ENCODE measurements at places on chromosomes 13 and 19. TPM values are rescaled to one million over a fixed set of nuclear protein-coding genes. Genes with fewer than 3 reads are reported as not detected.

ZNF285 gene
- 17.8 TPM for total RNA-seq

SULT2A1 gene
- total RNA-seq = not detected

IGFL2 gene
- total RNA-seq = not detected

PLPP2 gene
- total RNA-seq = 12.6 TPM

ZNF577 gene
- 45.6 TPM for total RNA-seq

SPC24 gene
- total RNA-seq = 11.4 TPM

ARHGAP33 gene
- 89.9 TPM for total RNA-seq

NCR1 gene
- total RNA-seq = not detected

FBXO27 gene
- total RNA-seq = 9.3 TPM

SERP2 gene
- total RNA-seq = 12.5 TPM

YIF1B gene
- 24.0 TPM for total RNA-seq

RABAC1 gene
- total RNA-seq = 57.5 TPM

LILRA1 gene
- total RNA-seq = 0.22 TPM

SYNGR4 gene
- total RNA-seq = not detected

GNG8 gene
- total RNA-seq = not detected

CYP2F1 gene
- total RNA-seq = 0.77 TPM

CYP4F12 gene
- total RNA-seq = 1.8 TPM

ATP4A gene
- total RNA-seq = not detected

SPHK2 gene
- 12.5 TPM for total RNA-seq

ELSPBP1 gene
- total RNA-seq = 1.5 TPM

STOML3 gene
- total RNA-seq = not detected

CLEC17A gene
- not detected for total RNA-seq

PCSK4 gene
- 8.0 TPM for total RNA-seq

RXFP2 gene
- total RNA-seq = not detected

PSG3 gene
- total RNA-seq = not detected

ZNF626 gene
- 49.0 TPM for total RNA-seq

ZNF135 gene
- 25.1 TPM for total RNA-seq

FXYD7 gene
- 8.3 TPM for total RNA-seq

DMPK gene
- 61.5 TPM for total RNA-seq

KIR2DL1 gene
- not detected for total RNA-seq

KBTBD7 gene
- total RNA-seq = 31.4 TPM

CYP2A6 gene
- not detected for total RNA-seq

NFIX gene
- total RNA-seq = 122 TPM

IGFLR1 gene
- total RNA-seq = 2.6 TPM

ZNF534 gene
- total RNA-seq = 0.66 TPM

DMKN gene
- 31.8 TPM for total RNA-seq

HSH2D gene
- 0.27 TPM for total RNA-seq

CGB8 gene
- not detected for total RNA-seq

LIPE gene
- total RNA-seq = 22.8 TPM

TRAPPC5 gene
- 36.9 TPM for total RNA-seq

AMH gene
- 0.82 TPM for total RNA-seq

ZNF586 gene
- 46.6 TPM for total RNA-seq

FTL gene
- 1,146 TPM for total RNA-seq
